Activated T-cell treated with anti-CD3 and anti-CD28 coated beads for 24 hours (primary cell): ENCODE measurements at places on chromosomes 3 and 15.

GRCh38 chr3:179446501-179446900, 4.8 kb downstream of the GNB4 start:
- no peak for DNase-seq

DNA sequence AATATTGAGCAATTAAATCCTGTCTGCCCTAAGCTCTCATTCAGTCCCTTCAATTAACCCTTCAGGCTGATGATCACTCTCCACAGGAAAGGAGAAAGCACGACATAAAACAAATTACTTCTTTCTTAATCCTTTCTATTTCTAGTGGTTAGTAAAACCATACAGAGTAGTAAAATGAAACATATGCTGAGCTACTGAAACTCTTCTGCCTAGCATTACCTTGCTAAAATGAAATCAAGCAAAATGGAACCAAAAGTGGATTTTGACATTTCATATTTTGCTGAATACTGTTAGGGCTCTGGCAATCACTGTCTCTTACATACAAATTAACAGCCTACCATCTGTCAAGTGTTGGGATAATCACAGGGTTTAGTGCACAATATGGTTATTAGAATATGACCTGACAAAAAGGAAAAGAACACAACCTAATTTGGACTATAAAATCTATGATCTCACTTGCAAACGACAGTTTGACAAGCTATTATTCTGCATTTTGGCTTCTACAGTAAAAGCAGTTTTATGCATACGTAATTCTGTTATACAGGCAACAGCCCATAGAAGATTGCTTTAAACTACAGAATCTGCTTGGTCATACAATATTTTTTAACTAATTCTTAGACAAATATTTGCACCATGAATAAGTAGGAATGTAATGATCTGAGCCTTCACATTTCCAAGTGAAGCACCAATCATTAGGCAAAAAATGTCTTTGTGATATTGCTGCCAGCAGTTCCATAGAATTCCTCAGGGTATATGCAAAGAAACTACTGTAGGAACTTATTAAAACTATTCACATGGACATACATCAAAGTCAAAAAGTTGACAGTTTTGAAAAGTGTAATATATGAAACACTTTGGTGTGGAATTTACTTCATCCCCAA, 105.0 kb downstream of the FHIT start:
- DNase-seq: no peak

DNA sequence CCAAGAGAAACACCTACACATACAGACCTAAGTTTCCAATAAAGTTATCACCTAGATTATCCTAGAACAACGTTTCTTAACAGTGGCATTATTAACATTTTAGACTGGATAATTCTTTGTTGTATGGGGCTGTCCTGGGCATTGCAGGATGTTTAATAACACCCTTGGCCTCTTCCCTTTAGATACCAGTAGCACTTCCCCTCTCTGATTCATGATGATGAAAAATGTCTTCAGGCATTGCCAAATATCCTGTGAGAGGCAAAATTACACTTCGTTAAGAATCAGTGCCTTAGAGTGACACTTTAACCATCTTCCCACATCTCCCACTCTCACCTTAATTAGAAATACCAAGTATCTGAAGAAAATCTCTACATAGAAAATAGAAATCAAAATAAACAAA, 352.6 kb downstream of the CGGBP1 start:
- no peak for DNase-seq

DNA sequence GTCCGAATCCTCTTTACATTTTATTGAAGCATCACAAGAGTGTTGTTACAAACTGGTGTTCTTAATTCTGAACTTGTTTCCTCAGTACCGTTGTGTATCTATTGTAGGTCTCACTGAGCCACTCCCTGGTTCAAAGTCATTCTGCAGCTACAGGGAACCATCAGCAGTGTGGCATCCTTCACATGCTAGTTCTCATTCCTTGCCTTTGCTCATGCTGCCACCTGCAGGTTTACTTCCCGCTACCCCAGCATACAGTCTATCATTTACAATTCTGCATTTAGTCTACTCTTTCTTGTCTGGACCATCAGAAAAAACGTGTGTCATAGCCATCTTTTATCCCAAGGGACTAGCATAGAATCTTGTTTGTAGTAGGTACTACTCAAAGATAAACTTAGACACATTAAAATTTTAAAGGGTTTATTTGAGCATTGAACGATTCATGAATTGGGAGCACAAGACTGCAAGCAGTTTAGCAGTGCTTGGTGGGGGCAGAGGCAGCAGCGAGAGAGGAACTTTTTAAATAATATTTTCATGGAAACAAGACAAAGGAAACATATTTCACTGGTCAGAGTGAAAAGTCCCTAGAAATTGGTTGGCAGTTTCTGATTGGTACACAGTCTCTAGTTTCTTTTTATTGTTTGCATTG, 402.1 kb downstream of the CADM2 start:
- no peak for DNase-seq

- no peak for DNase-seq
Observed at GRCh38 chr3:42507252-42507651, 4.8 kb downstream of the VIPR1 start.

DNA sequence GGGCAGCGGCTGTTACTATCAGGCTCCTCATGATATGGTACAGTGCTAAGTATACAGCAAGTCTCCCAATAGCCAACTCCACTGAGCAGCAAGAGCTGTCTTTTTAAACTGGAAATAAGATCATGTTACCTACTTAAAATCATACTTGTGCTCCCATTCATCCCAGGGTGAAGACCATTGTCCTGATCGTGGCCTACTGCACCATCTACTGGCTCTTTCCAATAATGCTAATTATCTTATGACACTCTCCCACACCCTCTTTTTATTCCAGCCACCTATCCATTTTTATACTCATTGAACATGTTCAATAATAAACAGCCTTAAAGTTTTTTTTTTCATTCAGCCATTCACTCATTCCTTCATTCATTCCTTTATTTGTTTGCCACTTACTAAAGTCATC, 117.7 kb downstream of the GBE1 start:
- DNase-seq: no peak
